ENCODE measurements at places on chromosomes 16 and 17.

DNA sequence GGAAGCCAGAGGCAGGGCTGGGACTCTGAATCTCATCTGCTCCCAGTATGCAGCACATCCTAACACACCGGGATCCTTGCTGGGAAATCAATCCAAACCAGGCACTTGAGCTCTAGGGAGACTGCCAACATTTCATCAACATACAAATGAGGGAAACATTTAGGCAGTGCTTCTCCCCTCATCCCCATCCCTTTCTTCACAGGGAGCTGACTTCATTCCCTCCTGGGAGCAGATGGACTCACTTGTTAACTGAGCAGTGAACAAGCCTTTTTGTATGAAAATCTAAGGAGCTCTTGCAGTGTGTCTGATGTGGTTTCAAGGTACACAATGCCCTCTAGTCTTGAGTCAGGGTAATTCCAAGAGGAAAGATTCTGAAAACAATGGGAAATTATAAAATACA lies 96.3 kb downstream of the TMEM114 start:
- no peak for DNase-seq

- DNase-seq, result no peak
Measured at GRCh38 chr17:39556423-39556822, 51.3 kb downstream of the NEUROD2 start.

DNA sequence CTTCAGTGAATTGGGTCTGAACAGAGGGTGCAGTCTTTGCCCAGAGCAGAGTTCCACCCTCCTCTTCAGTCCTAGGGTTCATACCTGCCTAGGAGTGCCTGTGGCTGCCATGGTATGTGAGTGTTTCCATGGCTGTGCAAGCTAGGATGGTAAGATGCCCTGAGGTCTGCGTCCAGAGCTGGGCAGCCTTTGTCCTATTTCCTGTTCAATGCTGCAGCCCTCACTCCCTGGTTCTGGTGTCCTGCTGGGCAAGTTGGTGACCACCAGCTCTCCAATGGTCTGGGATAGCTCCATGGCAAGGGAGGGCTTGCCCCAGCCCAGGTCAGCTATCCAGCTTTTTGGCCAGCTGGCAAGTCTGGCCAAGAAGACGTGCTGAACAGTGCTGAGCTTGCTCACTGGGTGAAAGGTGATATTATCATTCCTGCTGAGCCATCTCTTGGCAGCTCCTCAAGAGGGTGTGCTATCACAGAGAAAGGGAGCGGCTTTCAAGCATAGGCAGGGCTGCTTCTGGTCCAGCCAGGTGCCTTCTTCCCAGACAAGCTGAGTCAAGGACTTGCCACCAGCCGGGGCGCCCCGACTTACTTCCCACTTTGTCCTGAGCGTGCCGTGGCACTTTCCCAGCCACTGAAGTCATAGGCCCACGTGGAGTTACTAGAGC lies 13.0 kb upstream of the NFATC3 start:
- DNase-seq, result no peak

DNA sequence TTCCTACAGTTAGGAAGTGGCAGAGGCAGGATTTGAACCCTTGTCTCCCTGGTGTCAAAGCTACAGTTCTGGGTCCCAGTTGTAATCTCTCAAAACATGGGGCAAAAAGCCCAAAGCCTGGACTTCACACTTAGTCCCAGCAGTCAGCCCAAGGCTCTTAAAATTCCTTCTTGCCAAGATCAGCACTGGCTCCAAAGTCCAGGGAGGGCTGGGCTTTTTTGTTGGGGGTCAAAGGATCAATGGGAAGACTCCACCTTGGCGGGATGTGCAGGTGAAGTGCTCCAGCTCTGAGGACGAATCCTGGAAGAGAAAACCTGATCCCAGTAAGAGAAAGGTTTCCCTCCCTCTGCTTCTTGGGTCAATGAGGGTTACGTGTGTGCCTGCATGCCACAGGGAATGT lies 195.5 kb downstream of the HAPSTR1 start:
- no peak for DNase-seq

- no peak for DNase-seq
Measured at GRCh38 chr16:89334050-89334449, 116.5 kb downstream of the ZNF778 start.

GRCh38 chr17:54864636-54865356 lies 35.9 kb upstream of the TOM1L1 start:
- DNase-seq, result no peak

Data from activated T-cell treated with anti-CD3 and anti-CD28 coated beads, Interleukin-2, amount 50 U/mL, for 48 hours (primary cell).